ENCODE measurements at places on chromosomes 5 and 9.
A peak's percentile ranks its signal among the peaks of the same experiment; 100 is the strongest.

GRCh38 chr5:53997736-53998627 is 312.4 kb downstream of the ARL15 start:
- no peak for DNase-seq

DNA sequence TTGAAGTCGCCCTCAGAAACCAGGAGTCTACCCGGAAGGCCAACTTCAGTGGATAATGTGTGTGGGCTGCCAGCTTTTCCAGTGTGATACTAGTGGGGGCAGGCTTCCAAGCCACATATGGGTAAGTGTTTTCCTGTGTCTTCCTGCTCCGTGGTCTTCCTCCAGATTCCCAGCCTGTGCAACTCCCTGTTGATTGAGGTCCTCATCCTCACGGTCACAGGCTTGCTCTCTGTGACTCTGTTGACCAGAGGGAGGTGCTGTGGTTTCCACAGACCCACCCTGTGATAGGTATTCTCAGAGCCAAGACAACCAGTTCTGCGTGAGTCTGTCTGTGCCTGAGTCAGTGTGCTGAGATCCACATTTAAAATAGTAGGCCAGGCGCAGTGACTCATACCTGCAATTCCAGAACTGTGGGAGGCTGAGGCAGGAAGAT is 388.0 kb upstream of the IRX2 start:
- no peak for DNase-seq

- no peak for DNase-seq
Observed at GRCh38 chr5:71937921-71938698, 169.2 kb upstream of the MAP1B start.

DNA sequence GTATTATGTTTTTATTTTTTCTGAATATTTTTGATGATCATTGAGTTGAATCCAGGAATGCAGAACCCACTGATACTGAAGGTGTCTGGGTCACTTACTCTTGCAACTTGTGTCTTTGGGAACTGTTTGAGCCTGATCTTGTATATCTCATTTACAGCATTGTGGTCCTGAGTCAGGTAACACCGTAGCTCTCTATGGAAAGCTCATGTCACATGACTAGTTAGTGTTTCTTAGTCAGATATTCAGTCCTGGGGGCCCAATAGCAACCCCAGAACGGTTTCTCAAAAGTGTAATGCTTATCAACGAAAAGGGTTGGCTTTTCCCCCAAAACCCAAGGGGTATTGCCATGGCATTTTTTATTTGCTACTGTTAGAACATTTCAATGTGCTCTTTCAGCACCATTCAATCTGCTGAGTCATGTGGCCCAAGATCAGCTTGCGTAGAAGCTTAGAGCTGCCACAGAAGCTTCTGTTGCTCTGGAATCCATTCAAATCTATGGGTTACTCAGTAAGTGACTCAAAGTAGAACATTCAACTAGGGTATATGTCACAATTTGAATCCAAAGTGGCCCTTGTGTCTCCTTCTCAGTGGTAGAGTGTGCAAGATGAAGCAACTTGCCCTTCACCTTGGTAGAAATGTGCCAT is 12.1 kb upstream of the PTAR1 start:
- no peak for DNase-seq

DNA sequence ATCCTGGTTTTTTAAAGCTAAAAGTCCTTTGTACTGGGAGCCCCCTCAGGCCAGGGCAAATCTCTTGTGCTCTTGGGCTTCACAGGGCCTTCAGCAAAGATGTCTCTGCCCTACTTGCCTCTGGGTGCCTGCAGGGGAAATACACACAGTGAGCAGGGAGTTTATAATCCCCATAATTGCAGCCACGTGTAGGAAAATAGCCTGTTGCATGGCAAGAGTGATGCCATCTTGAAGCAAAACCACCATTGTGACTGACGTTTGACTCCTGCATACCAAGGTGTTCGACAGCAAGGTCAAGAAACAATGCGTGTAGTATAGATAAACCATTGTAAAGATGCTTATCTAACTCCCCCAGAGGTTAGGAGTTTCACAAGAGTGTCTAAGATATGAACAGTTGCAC is 11.4 kb upstream of the IL3 start:
- DNase-seq = no peak

- no peak for DNase-seq
Observed at GRCh38 chr5:151724360-151724759, 34.1 kb downstream of the ATOX1 start.

DNA sequence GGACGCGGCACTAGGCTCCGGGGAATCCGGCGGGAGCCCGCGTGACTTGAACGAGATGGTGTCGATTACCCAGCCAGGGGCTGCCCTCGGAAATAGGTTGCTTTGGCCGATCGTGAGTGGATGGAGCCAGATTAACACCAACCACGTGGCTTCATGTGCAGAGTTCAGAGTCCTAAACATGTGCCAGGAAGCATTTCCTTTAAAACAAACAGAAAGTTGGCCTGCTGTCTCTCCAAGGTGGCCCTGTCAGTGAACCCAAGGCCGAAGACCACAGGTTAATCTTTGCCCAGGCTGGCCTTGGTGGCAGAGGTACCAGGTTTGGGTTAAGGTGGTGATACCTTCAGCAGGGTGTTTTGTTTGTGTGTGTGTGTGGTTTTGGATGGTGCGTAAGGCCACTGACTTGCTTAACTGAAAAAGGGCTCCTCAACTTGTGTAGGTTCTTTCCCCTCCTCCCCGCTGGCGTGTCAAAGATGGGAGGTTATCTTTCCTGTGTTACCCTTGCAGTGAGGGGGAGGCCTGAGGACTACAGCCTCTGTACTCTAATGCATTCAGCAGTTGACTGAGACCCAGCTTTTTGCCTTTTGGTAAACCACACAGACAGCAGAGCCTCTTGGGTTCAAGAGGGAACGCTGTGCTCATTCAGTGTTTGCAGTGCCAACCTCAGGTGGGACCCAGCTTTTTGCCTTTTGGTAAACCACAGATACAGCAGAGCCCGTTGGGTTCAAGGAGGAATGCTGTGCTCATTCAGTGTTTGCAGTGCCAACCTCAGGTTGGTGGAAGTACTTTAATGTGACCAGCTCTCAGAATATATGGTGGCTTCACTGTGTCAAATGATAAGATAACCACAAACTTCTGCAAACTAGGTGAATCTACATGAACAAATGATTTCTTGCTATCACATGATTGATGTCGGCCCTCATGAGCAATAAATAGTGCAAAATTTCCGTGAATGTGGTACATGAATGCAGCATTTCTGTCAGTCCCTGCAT is 1.4 kb downstream of the IQGAP2 start:
- DNase-seq = peak; percentile 86

- DNase-seq = no peak
Observed at GRCh38 chr5:133273661-133274596, 222.1 kb downstream of the HSPA4 start.

DNA sequence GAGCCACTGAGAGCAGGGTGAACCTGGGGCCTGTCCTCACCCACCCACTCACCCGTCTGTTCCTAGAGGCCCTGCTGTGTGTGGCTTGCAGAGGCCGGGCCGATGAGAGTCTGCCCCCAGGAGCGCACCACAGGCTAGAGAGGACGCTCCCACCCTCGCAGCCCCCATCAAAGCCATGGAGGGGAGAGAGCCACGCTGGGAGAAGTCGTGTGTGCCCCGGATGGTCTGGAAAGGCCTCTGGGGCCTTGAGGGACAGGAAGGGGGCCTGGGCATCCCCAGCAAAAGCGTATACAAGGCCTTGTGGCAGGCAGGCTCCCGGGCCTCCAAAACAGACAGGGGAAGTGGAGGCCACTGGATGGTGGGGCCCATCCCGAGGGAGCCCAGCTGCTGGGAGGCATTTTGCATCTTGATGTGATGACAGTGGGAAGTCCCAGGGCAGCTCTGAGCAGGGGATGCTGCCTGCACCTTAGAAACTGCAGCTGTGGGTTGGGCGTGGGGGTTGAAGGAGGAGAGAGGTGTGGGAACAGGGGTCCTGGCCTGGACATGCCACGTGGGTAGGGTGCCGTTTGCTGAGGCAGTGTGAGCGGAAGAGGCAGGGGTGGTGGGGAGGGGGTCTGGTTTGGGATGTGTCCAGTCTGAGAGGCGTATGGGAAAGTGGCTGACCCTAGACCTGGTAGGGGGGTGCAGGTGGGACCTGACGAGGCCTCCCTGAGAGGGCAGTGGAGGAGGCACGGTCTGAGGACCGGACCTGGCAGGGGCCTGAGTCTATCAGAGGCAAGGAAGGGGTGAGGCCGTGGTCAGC is 43.0 kb upstream of the NOTCH1 start:
- DNase-seq = peak; percentile 33

DNA sequence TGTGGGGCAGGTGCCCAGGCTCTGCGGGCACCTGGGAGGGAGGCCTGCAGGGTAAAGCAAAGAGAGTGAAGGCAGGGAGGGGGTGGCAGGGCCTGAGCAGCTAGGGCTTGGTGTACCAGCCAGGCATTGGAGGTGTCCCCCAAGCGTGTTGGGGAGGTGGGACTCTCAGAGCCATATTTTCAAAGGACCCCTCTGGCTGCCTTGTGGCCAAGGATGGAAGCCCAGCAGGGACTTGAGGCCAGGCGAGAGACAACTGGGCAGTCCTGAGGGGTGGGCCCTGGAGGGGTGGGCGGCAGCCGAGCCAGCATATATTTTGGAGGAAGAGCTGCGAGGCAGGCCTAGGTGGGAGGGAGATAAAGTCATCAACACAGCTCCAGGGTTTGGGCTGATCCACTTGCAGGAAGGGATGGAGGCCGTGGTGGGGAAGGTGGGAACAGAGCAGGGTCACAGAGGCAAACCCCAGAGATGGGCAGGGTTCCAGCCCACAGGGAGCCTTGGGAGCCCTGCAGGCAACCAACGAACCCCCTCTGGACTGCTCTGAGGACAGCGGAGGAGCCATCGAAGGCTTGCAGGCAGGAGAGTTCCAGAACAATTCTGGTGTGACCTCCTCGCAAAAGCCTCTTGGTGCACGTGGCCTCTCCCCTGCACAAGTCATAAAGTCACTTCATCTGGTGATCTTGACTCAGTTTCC is 35.7 kb downstream of the DUSP1 start:
- no peak for DNase-seq

DNA sequence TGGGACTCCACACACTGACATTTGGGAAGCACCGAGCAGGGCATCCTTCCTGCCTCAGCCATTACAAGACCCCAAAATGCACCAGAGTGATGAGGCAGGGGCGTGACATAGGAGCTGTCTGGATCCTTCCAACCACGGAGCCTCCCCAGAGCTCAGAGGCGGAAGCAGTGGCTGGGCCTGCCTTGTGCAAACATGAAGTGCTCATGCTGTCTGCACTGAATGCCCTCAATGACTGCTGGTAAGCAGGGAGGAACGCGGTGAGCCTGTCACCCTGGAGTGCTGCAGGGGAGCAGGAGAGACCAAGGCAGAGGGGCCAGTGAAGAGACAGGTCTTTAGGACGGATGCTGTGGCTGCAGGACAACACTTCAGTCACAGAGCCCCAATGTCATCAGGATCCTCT is 60.2 kb upstream of the HRH2 start:
- no peak for DNase-seq

DNA sequence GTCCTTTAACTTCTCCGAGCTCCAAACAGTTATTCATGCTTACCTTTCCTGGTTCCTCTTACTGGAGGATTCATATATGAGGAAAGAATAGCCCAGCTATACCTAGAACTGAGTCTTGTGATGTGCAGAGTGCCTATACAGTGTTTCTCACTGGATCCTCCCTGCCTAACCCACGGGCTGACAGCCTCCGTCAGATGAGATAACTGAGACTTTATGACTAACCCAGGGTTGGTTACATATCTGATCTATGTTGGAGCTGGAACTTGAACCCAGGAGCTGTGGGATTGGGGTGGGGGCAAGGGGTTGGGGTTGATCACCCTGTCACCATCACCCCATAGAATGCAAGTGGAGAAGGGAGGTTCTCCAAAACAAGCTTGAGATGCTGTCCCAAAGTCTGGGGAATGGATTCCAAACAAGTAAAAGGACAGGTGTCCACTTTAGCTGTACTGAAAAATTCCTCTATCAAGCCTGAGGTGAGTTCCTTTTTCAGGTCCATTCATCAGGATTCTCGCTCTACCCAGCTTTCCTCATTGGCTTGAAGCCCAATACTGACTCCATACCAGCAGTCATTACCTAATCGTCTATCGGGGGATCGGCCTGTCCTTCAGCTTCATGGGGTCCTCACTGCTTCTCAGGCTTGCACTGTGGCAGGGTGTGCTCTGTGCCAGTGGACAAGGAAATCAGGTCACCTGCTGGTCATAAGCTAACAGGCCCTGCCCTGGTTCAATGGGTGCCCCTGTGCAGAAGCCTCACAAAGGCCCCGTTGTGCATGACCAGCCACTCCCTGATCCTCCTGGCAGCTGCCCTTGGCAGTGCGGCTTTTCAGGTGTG is 100.6 kb downstream of the ARHGAP26 start:
- DNase-seq = no peak

DNA sequence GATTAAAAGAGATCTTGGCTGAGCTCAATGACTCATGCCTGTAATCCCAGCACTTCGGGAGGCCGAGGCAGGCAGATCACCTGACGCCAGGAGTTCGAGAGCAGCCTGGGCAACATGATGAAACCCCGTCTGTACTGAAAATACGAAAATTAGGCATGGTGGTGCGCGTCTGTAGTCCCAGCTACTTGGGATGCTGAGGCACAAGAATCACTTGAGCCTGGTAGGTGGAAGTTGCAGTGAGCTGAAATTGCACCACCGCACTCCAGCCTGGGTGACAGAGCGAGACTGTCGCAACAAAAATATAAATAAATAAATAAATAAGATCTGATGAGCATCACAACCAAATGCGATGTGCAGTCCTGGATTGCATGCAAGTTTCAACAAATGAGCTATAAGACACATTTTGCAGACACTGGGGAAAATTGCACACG is 8.7 kb upstream of the ENG start:
- no peak for DNase-seq

DNA sequence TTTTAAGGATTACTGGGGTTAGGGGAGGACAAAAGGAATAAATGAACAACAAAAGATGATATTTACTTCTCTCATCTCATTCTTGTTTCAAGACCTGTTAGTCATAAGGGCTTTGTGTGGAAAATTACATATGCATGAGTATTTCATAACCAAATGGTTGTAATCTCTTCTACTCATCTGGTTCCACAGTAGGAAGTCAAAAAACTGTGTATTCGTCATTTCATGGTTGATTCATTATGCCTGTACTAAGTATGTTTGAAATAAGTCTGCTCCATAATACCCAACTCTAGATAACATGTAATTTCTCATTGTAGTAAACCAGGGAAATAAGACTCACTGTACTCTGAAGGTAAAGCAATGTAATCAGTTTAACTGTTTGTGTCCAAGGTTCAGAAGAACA is 212.9 kb downstream of the ARRDC3 start:
- no peak for DNase-seq

- no peak for DNase-seq
Observed at GRCh38 chr9:78691542-78691941, 394.6 kb downstream of the PSAT1 start.

DNA sequence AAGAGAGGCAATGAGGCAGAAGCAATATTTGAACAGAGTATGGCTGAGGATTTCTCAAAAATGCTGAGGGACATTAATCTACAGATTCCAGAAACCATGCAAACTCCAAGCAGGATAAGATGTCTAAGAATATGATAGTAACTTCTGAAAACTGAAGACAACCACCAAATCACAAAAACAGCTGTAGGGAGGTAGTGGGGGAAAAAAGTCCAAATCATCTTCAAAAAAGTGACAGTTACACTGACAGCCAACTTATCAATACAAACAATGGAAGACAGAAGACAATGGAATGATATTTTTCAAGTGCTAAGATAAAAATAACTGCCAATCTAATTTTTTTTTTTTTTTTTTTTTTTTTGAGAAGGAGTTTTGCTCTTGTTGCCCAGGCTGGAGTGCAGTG is 30.5 kb downstream of the CMYA5 start:
- no peak for DNase-seq

Measured in activated CD4-positive, alpha-beta T cell treated with anti-CD3 and anti-CD28 coated beads for 36 hours (primary cell).